Inflammatory macrophage treated with lipopolysaccharide for 4 hours (primary cell): ENCODE measurements at places on chromosomes 6 and 20.
A peak's percentile ranks its signal among the peaks of the same experiment; 100 is the strongest.

- DNase-seq = peak; percentile 66
Observed at GRCh38 chr6:109978174-109979032, at the start of gene GPR6. Gene GPR6, plus strand, starts transcription at chr6:109978311. Its CDS starts 802 bp downstream, at chr6:109979113.

DNA sequence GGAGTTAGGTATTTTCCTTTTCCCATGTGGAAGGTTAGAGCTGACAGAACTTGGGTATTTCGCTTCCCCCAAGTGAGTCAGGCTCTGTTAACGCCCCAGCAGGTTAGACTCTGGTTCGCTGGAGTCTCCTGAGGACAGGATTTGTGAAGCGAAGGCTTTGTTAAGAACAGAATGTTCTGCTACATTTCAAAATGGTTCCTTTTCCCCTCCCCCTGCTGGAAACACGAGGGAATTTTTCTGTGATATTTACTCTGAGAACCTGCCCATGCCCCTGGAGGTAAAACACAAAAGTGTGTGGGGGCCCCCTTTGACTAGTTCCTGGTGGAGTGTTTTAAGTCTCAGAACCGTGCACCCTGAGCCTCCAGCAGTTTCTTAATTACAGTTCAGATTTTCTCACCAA lies 731.4 kb upstream of the CITED2 start:
- no peak for DNase-seq

- no peak for DNase-seq
Observed at GRCh38 chr6:137414599-137414998, 79.6 kb downstream of the OLIG3 start.

GRCh38 chr6:14597090-14597489 lies 479.5 kb downstream of the CD83 start:
- peak; percentile 57 for DNase-seq

DNA sequence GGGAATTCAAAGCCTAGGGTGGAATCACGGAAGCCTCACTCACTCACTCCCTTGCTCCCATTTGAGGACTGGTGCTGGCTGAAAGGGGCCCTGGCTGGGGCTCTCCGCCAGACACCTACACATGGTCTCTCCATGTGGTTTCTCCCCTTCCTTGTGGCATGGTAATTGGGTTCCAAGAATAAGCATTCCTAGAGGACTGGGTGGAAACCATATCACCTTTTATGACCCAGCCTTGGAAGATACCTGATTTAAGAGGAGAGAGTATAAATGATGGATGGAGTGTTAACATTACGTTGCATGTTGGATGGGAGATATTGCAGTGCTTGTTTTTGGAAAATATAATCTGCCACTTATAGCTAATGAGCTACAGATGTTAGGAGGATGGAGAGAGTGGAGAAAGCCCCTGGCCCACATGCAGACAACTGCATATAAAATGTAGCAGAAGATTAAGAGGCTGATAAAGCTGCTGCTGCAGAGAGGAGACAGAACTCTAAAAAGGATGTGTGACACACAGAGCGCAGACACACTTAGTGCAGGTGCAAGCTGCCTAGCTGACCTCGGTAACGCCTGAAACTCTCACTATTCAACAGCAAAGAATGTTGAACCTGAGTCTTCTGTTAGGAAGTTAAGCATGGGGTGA lies 23.3 kb upstream of the CDKN1A start:
- DNase-seq = no peak

DNA sequence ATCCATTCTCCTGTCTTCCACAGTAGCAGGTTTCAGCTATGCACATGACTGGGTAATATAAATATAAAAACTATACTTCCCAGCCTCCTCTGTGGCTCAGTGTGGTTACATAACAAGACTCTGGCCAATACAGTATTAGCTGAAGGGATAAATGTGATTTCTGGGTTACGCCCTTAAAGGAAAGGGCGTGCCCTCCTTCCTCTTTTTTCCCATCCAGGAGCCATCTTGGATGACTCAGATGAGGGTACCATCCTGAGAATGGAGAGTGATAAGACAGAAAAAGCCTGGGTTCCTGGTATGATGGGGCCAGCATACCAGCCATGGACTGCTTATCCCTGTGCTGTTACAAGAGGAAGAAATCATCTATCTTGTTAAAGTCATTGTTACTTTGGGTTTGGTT lies 123.3 kb downstream of the NFATC2 start:
- peak; percentile 12 for DNase-seq

DNA sequence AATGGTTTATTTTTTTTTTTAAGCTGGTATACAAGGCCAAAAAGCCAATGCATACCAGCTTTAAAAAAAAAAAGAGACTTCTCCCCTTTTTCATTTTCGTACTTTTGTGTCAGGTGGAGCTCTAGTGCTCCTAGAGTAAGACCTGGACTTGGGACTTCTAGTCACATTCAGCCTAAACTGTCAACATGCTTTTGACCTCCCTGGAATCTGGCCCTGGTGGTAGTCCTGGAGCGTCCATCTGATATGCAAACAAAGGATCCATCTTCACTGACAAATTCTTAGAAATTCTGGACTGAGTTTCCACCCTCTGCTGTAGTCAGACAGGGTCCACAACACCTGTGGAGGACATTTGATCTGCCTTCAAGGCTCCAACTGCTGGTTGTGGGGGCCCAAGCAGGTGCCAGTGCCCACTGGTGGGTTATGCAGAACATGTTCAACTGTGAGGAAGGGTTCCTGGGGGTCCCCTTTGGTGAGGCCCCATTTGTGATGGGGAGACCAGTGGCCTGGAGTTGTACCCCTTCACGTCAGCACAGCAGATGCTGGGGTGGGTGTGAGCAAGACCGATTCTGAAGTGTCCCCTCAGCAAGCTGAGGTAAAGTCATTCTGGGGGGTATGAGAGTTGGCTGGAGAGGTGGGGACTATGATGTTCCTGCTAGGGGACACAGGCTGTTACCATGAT lies 12.6 kb upstream of the PCMTD2 start:
- DNase-seq = no peak

- DNase-seq = no peak
Observed at GRCh38 chr20:35606127-35606526, 9.5 kb upstream of the SPAG4 start.

DNA sequence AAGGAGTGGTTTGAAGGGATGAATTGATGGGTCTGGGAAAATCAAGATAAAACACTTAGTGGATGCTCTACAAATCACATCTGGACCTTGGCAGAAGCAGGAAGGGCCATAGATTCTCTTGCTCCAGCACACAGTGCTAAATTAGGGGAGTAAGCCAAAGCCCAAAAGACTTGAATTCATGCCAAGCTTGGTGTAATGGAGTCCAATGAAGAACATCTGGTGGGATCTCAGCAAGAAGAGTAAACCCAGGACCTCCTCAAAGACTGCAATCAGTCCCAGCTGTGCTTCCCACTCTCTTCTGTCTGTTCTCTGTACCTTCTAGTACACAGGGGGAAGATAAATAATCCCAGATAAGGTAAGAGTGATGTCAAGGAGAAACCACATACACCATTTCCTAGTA lies 683.4 kb downstream of the RNF144B start:
- no peak for DNase-seq
